ENCODE measurements at places on chromosomes 1 and 21.
A peak's percentile ranks its signal among the peaks of the same experiment; 100 is the strongest.

GRCh38 chr1:147341246-147341645, 98.8 kb downstream of the CHD1L start:
- DNase-seq, result no peak

GRCh38 chr1:65554829-65555228, 134.4 kb downstream of the LEPR start:
- no peak for DNase-seq

DNA sequence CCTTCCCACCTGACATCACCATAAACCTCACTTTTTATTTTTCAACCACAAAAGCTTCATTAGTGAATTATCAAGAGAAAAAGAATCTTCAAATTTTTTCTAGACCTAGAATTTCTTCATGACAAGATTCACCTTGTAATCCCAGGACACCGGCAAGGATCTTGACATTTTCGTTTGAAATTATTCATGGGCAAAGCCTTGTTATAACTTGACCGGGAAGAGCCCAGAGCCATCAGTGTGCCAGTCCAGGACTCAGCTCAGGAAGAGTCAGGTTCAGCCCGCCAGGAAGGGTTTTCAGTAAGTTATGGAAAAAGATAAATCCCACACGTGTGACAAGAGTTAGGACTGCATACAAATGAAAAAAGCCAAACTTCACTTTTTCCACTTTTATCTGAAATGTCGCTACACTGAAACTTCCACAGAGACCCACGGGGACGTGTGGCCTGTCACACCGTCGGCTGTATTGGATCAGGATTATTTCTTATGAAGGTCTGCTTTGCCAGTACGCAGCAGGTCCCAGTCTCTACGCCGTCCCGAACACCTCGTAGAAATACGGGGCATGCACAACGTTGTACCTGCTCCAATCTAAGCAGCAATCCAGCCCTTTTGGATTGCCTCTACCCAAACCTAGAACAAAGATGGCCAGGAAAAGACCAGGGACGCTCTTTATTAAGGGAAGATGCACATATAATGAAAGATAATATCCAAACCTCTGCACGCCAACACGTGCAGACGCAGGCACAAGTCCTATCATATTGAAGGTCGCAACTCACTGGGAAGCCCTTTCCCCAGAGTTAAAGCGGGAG, 916 bp downstream of the F3 start:
- DNase-seq, result no peak

DNA sequence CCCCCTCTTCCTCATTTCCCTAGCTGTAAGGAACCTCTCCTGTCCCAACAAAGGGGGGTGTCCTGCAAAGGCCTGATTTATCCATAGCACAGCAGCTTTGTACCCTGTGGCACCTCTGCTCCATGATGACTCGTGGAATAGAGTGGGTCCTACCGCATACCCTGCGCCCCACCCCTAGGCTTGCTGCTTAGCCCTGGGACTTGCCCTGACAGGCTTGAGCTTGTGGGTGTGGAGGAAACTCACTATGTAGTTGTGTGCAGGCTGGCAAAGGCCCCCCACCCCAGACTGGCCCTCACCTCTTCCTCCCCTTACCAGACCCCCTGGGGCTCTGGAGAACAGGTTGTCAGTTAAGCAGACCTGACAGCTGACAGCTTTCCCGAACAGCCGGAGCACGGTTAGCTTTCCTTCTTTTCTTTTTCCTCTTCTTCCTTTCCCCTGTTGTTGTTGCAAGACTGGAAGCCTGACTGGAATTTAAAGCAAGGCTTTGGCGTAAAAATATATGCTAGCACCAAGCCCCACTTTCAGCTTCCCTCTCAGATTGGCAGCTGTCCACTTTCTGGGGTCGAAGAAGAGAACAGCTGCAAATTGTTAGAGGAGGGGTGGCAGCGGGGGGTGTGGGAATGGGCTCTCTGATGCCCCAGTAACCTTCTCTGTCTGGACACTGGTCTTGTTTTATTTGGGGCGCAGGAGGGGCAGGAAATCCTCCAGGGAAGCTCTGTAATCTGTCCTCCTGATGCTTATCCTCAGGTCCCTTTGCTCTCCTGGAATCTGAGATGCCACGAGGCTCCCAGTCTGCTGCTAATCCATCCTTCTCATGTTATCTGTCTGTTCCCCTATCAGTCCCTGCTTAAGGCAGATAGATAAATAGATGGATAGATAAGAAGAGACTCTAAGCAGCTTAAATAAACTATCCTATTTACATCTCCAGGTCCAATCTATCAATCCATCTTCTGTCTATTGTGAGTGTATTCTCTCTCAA, 134.6 kb downstream of the BRINP2 start:
- no peak for DNase-seq

GRCh38 chr1:154778944-154779343, 91.1 kb downstream of the KCNN3 start:
- DNase-seq, result no peak

DNA sequence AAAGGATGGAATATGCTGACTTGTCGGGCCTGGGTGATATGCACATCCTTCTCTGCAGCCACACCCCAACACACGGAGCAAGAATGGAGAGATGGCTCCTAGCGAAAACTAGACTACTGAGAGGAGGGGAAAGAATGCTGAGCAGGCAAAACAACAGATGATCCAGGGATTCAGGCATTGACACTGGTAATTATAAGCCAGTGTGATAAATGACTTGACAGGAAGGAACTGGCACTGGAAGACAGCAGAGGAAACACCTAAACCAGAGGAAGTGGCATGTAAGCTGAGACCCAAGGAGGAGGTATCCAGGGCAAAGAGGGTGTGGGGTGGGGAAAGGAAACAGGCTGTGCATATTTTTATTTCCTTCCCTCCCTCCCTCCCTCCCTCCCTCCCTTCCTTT, 31.7 kb upstream of the KHDRBS1 start:
- DNase-seq, result no peak

DNA sequence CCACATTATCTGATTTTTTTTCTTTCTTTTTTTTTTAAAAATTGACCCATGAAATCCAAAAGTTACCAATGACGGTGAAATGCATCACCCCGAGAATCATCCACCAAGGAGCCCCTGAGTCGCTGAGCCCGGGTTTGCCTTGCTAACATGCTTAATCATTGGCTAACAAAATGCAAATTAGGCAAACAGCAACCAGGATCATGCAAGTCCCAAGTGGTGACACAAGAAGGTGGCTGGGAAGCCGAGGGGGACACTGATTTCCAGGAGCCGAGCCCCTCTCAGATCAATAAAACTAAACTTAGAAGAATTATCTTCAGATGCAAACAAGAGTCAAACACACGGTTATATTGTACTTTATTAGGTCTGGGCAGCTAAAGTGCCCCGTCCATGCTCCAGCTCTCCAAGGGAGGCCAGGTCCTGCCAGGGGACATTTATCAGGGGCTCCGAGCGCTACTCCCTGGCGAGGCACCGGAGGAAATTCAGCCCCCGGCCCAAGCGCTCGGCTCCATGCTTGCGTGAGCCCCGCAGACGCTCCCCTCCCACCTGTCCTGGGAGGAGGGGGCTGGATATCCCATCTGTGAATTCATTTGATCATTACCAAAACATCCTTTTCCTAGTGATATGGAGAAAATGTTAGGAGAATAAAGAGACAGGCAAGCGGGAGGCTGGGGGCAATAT, 154.1 kb downstream of the NPHP4 start:
- no peak for DNase-seq

DNA sequence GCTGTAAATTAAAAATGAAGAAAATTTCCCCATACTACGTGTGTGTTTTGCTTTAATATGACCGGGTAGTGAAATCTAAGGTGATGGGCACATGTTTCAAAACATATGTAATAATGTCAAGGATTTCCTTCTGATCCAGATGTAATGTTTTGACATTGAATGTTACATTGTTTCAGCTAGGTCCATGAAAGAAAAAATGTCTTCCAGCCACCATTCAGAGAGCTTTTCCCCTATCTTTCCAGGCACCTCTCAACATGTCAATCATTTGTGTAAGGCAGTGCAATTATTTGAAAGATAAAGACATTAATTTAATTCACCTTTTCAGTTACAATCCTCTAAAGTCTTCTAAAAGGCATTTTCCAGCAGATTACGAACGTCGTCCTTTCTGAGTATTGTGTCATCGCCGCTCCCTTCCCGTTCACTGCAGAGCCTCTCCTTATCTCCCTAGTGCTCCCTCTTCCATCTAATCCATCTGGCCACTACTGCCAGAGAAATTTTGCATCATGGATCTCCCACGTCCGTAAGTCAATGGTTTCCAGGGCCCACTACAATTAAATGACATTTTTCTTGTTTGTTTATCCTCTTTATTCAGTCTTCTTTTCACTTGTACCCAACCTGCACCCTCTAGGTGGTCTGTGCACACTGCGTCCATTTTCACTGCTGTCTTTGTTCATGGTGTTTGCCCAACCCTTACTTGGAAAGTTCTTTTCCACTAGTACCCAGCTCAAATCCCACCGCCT, 1.3 kb upstream of the VAMP3 start:
- no peak for DNase-seq

GRCh38 chr1:190957565-190957964, 479.9 kb upstream of the BRINP3 start:
- DNase-seq, result no peak

DNA sequence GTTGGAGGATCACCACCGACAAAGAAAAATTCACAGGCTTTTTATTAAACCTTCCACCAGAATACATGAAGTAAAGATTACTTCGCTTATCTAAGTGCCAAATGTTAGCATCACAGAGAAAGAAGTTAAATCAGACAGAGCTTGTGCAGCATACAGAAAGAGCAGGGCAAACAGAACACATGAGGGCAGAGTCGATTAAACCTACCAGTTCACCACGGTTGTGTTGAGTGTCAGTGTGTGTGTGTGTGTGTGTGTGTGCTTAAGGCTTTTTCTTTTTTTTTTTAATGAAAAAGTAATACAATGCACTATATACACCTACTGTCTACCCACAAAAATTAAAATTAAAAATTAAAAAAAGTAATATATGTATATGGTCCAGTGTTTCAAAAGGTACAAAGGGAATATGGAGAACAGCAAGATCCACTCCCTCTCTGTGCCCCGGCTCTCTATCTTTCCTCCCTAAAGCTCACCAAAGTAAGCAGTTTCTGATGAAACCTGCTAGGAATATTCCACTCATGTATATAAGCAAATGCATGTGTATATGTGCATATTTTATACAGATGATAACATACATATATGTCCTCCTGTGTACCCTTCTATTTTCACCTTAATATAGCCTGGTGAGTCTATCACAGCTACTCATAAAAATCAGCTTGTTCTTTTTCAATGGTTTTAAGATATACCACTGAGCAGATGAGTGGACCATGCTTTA, 17.7 kb downstream of the YIPF1 start:
- DNase-seq, result no peak

- DNase-seq, result no peak
Measured at GRCh38 chr1:221118176-221118937, 239.1 kb downstream of the HLX start.

DNA sequence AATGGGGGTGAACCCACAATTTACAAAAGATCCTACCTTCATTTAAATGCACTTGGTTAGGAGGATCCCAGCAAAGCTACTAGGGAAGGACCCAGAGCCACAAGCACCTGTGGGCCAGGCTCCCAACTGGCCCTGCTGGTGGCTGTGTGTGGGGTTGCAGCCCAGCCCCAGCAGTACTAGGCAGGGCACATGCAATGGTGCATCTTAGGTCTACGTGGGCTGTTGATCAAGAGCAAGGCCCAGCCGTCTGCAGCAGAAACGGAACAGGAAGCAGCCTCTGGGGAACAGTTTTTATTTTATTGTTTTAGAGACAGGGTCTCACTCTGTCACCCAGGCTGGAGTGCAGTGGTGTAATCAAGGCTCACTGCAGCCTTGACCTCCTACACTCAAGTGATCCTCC, 134.1 kb upstream of the RAB4A start:
- peak; percentile 71 for DNase-seq

DNA sequence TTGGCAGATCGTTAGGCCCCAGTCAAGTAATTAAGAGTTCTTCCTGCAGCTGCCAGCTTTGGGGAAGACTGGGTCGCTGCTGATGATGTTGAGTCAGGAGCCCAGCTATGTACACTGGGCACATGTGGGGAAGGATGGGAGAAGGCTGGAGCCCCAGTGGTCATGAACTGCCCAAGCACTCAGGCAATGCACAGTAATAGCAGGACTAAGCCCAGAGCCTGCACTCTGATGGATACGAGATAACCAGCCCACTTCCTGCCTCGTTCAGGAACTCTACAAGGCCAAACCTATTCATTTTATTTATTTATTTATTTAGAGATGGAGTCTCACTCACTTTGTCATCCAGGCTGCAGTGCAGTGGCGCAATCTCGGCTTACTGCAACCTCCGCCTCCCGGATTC, 81.1 kb upstream of the BTG3 start:
- DNase-seq, result no peak

GRCh38 chr1:36595921-36596320, 113.2 kb upstream of the CSF3R start:
- no peak for DNase-seq

DNA sequence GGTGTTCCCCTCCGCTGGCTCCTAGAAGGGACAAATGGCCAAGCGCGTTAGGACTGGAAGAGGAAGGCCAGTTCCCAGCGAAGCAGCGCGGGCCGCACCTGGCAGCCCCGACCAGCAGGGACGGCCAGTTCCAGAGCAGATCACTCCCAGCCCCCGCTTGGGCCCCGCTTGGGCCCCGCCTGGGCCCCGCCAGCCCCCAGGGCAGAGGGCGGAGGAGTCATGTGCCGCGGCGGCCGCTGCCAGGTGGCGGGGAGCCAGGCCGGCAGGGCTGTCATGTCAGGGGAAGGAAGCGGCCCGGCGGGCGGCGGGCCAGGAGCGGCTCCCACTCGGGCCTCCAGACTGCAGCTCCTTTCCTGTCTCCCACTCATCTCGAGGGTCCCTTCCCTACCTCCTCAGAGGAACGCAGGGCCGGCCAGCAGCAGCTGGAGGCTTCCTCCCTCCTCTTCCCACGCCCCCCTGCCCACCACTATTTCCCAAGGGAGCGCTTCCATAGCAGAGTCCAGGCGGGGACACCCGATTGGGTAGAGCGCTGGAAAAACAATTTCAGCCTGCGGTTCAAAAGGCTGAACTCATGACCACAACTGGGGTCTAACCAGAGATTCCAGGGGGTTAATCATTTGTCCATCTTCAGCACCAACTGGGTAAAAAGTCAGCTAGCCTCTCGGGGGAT, 16.5 kb downstream of the ZNF697 start:
- peak; percentile 16 for DNase-seq

- no peak for DNase-seq
Measured at GRCh38 chr1:60949154-60949825, 133.1 kb upstream of the NFIA start.

GRCh38 chr1:190243056-190243455, 234.6 kb downstream of the BRINP3 start:
- no peak for DNase-seq

- DNase-seq, result no peak
Measured at GRCh38 chr1:96945509-96946084, 224.0 kb downstream of the PTBP2 start.

DNA sequence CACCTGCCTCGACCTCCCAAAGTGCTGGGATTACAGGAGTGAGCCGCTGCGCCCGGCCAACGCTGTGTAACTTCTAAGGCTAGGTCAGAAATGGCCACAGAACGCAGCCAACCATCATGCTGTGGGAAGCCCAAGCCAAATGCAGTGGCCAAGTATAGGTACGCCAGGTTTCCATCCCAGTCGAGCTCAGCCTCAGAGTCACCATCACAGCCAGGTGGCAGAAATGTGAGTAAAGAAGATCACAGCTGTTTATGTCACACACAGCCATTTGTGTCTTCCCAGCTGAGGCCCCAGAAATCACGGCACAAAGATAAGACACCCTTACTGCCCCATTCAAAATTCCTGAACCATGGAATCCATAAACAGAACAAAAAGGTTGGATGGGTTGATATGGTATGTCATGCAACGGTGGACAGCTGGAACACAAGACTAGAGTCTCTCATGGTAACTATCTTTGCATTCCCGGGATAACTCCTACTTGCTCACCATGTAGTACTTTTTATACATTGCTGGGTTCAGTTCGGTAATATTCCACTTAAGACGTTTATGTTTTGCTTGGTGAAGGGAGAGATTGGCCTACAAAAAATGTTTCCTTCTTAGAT, 84.3 kb downstream of the SLC45A1 start:
- DNase-seq, result no peak
